Stimulated activated CD8-positive, alpha-beta memory T cell treated with anti-CD3 and anti-CD28 coated beads, Interleukin-2, amount 100 ng/mL, for 1 hour (primary cell): ENCODE measurements at places on chromosomes 4 and X.

DNA sequence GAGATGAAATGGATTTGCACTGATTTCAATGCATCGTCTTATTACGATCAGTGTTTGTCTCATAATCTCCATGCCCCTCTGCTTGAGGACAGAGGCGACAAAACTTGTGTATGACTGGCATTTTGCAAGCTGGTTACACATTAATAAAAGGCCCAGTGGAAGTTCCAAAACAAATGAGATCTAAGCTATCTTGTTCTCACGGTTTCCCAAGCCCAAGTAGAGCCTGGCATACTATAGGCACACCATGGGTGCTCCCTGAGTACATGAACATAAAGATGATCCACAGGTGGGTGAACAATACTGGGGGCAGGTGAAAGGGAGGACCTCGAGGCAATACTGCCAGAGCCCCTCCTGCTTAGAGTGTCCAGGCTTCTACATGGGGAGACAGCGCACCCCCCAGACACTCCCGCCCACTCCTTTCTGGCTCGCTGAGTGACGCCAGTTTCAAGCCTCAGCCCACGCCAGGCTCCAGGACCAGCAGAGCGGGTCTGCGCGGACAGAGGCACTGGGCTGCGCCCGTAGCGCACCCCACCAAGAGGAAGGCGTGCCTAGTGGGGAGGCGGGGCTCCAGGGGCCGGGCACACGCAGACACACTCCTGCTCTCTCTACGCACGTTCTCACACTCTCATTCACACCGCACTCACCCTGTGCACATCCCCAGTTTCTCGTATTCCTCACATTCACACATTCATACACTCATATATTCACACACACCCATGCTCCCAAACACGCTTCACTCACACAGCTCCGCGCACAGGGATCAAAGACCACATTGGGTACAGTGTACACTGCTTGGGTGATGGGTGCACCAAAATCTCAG lies 8.9 kb upstream of the GSX2 start:
- no peak for DNase-seq

DNA sequence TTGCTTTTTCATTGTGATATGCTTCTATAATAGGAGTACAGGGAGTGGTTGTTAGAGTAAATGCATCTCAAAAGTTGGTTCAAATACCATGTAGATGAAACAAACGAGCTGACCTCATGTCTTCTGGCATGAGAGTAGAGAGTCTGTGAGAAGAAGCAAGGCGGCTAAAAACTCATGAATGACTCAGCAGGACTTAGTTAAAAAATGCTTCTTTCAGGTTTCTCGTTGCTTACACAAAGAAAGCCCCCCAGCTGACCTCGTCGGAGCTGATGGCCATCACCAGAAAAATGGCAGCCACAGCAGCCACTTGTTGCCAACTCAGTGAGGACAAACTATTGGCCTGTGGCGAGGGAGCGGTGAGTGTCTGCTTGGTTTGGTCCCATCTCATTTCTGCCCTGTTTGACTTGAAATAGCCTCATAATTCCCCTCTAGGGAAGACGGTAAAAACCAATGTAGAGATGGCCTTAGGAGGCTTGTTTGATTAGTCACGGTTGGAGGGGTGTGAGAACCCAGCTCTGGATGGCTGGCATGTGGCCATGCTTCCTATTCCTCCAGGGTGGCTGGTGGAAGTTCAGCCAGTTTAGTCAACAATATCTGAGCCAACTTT lies 14.5 kb downstream of the AFP start:
- no peak for DNase-seq

DNA sequence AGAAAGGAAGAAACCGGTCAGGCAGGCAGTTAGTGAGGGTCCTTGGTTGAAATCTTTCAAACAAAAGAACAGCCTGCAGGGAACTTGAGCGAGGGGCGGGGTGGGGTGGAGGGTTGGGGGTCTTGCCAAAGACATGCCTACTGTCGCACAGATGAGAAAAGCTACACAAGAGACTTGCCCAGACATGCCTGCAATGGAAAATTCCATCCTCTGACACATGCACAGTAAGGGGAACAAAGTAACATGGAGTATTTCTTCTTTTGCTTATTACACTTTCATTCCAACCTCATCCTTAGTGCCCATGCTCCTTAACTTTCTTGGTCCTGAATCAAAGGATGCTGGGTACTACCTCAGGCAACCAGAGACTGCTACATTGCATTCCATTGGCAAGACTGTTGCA lies 1491.2 kb downstream of the STIM2 start:
- no peak for DNase-seq

DNA sequence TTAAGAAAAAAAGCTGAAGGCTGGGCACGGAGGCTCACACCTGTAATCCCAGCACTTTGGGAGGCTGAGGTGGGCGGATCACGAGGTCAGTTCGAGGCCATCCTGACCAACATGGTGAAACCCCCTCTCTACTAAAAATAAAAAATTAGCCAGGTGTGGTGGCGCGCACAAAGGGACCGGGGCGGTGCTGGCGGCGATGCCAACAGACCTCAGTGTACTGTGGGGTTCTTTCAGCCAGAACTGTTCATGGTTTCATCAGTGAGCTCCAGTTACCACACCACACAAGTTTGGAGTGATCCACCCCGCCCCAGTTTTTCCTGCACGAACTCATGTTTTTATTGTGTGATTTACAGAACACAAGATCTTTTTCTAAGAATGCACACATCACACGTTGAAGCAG lies 21.2 kb upstream of the IRAK1 start:
- DNase-seq: no peak

DNA sequence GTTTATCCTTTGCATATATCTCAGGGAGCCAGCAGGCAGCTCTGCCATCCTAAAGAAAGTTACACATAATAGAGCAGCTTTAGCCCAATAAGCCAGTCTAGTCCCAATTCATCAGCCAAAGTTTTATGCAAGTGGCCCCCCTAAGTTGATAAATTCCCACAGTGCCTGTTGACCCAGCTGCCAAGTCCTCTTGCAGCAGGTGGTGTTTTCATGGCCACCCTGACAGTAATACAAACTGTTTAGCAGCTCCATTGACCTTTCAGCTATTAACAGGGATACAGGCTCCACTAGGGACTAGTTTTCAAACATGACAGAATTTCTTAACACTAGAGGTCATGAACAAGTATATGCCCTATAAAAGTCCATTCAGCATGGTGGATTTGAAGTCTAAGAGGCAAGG lies 77.5 kb downstream of the HHIP start:
- no peak for DNase-seq

DNA sequence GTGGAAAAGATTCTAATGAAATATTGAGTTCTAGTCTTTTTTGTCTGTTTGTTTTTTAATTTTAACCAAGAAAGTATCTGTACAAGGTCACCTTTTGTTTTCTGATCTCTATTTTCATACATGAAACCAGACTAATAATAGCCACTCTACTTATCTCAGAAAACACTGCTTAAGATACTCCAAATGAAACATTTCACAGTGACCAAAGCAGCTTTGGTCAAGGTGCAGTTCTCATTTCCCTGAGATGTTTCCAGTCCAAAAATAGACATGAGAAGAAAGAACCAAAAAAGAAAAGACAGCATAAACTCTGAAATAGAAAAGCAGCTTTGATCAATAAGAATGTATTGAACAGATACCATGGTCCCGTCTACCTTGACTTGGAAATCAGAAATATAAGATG lies 782.8 kb downstream of the RAB28 start:
- DNase-seq: no peak

DNA sequence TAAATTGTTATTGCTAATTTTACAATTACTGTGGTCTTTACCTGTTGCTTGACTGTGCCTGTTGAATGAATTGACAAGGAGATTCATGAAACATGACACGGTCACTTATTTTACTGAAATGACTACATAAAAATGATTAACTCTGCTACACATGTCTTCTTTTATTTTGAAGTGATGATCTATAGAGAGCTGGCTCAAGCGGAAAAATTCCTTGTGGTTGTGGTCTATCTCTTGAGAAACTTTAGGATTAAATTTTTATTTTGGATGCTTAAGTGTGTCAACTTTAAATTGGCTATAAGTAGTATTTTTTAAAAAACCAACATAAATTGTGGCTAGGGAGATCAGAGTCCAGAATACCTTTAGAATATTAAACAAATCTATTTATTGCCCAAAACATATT lies 131.8 kb upstream of the PITX2 start:
- no peak for DNase-seq

- no peak for DNase-seq
Observed at GRCh38 chr4:62250100-62250499, 1050.0 kb downstream of the ADGRL3 start.

DNA sequence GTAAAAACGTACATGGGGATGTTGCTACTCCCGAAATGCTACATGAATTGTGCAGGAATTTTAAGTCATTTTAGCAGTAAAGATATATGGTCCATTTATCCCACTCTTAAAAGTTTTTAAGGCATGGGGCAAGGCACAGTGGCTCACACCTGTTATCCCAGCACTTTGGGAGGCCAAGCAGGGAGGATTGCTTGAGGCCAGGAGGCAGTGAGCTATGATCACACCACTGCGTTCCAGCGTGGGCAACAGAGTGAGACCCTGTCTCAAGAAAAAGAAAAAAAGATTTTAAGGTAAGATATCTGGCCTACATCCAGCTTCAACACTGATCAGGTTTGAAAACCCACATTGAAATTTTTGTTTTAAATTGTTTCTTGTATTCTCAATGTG lies 1.2 kb upstream of the SEC24D start:
- no peak for DNase-seq

GRCh38 chr4:19239565-19239964 lies 1012.1 kb upstream of the SLIT2 start:
- DNase-seq: no peak

GRCh38 chr4:152534541-152535359 lies 1.1 kb downstream of the FBXW7 start:
- no peak for DNase-seq

DNA sequence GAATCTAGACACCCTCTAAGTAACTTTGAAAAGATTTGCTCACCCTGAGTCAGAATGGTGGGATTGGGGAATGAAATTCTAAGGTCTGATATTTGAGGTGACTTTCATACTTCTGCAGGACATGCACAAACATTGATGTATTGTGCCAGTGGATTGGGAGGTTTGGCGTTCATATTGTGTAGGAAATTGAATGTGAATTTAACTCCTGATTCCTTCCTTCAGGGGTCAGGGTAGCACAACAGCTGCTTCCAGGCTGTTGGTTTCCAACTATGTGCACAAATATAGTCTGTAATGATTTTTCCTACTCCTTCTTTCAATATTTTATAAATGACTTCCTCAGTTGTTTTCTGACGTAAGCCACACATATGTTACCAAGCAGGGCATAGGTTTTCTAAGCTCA lies 3.1 kb downstream of the IL1RAPL1 start:
- no peak for DNase-seq

DNA sequence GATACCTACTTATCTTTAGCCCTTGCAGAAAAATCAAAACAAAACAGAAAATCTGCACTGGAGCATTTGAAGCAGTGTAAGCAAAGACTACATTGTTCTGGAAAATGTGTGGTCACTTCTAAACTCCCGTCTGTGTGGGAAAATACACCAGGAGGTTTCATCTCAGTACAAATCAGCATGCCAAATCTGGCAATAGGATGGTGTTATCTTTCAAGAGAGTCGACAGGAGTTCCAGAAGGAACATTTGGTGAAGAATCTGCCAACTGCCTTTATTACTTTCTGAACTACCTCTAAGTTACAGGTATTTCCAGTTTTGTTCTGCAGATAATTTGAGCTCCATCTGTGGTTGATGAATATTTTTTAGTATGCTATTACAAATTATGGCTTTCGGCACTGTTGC lies 1348.0 kb downstream of the RAPGEF2 start:
- DNase-seq: no peak

DNA sequence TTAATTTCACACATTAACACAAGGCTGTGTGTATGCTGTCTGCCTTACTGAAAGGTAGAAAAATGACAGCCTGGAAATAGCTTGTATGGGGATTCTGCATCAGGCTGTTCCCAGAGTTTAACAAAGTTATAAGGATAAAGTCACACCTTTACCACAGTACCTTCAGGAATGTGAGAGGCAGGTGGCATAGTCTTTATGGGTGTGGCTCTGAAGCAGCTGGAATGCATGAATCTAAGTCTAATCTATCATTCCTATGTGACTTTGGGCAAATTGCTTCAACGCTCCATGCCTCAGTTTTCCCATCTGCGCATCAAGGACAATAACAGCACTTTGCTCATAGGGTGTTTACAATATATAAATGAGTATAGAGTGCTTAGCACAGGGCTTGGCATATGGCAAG lies 84.2 kb upstream of the EGFL6 start:
- no peak for DNase-seq

- no peak for DNase-seq
Observed at GRCh38 chrX:11119313-11119943, 8.3 kb downstream of the HCCS start.

DNA sequence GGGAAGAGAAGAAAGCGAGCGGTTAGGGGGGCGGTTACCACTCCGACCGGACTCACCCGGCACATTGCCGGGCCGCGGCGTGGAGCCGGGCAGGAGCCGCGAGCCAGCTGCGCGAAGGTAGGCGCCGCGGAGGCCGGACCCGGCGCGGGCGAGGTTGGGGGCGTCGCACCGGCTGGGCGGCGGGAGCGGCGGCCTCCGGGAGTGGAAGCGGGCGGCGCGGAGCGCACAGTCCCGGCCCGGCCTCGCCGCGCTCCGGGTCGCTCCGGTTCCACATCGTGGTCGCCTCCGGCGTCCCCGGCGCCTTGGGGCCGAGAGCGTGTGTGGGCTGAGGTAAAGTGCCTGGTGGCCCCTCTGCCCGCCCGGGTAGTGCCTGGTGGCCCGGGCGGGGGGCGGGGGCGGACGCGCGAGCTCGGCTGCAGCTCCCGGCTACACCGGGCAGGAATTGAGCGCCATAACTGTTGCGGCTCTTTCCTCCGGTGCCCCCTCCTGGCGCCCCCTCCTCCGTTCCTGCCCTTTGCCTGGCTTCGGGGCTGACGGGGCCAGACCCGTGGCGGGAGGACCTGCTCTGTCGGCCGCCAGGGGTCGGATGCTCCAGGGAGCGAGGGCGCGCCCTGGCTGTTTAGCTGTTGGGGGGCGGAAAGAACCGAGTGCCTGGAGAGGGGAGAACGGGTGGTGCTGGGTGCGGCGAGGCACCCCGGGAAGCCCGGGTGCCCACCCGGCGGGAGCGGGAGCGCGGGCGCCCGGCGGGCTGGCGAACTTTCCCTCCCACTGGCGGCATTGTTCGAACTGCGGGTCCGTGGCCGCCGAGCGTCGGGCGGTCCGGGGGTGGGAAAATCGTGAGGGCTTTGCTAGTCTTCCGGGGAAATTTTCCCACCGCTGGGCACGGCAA lies 626 bp downstream of the JADE3 start:
- no peak for DNase-seq

DNA sequence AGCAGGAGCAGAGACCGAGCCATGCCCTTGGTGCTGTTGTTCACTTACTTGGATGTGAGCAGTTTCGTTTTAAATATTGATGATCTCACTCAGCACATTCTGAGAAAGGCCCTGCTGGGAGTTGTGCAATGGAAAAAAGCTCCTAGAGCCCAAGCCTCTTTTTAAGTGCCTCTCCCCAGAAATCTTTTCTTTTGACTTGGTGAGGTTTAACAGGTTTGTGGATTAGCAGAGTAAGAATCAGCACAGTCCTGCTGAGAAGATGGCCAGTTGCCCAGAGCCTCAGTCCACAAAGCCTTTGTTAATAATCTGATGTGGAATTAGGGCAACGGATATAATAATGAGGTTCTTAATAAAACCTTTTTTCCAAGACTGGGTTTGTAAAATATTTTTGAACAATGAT lies 157.5 kb upstream of the ATP6AP2 start:
- no peak for DNase-seq
